Left renal cortex interstitium (tissue), 4 donors: ENCODE measurements at places on chromosomes 16 and 17. TPM values are rescaled to one million over a fixed set of nuclear protein-coding genes. Genes with fewer than 3 reads are reported as not detected.

GRCh38 chr16:31718998-31719397 is 154.6 kb upstream of the ZNF267 start:
- DNase-seq, result no peak

GRCh38 chr16:79473456-79473855 is 127.1 kb downstream of the MAF start:
- no peak for DNase-seq

GRCh38 chr17:1916316-1916715 is 86.5 kb downstream of the RPA1 start:
- no peak for DNase-seq

GRCh38 chr16:24609740-24610415 is 70.5 kb downstream of the RBBP6 start:
- DNase-seq, result peak; percentile 39

The DOC2B gene
- 80.4 TPM for polyA plus RNA-seq

The CDRT4 gene
- polyA plus RNA-seq, result 1.9 TPM
